ENCODE measurements at places on chromosomes 12 and 14.
A peak's percentile ranks its signal among the peaks of the same experiment; 100 is the strongest.

GRCh38 chr14:75649773-75650172 lies 10.9 kb downstream of the ERG28 start:
- no peak for DNase-seq

DNA sequence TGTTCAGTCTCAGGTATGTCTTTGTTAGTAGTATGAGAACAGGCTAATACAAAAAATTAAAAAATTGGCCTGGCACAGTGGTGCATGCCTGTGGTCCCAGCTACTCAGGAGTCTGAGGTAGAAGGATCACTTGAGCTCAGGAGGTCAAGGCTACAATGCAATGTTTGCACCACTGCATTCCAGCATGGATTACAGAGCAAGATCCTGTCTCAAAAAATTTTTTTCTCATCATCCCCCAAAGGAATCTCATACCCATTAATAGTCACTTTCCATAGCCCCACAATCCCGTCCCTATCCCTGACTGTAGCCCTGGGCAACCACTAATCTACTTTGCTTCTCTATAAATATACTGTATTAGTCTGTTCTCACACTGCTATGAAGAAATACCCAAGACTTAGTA lies 57.8 kb downstream of the TTC8 start:
- no peak for DNase-seq

GRCh38 chr12:23767834-23768233 lies 181.6 kb downstream of the SOX5 start:
- no peak for DNase-seq

DNA sequence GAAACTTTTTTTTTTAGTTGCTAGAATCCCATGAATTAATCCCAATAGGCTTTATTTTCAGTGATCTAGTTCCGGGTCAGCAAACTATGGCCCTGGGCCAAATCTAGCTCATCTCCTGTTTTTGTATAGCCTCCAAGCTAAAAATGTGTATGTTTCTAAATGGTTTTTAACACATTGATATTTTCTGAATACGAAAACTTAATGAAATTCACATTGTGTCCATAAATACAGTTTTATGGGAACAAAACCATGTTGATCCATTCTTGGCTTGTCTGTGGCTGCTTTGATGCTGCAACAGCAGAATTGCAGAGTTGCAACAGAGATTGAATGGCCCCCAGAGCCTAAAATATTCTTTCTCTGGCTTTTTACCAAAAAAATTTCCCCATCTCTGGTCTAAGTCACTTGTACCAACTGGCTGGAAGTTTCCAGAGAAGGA lies 47.5 kb downstream of the ZNF664 start:
- peak; percentile 74 for DNase-seq

DNA sequence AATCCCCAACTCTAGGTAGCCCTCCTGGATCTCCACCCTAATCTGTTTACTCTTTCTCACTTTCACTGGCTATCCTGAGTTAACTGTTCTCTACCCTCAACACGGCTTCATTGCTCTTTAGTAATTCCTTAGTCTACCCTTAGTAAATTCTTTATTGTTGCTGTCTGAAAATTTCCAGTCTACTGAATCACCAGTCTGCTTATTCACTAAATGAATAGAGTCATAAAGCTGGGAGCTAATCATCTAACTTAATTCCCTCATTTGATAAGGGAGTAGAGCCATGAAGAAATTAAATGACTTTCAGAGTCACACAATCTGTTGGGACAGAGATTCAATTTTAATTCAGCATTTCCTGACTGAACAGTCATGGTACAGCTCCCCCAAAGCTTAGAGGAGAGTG lies 36.5 kb downstream of the YEATS4 start:
- no peak for DNase-seq

DNA sequence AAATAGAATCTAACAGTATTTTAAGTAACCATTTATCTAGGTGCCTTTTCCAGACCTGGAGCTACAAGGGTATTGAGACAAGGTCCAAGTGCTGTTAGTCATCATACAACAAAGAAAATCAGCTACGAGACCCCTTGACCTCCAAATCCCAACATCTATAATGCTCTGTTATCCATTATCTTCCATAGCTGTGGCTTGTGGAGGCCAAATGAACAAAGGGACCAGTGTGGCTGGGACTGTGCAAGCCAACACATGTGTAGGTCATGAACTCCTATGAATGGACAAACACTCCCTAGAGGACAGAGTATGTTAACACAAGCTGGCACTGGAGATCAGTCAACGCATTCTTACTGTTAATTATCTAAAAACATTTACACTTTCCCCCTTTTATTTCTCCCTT lies 374.5 kb downstream of the EMP1 start:
- DNase-seq, result no peak

GRCh38 chr12:57477710-57478681 lies 1.7 kb downstream of the ARHGAP9 start:
- peak; percentile 59 for DNase-seq

GRCh38 chr14:77605392-77605972 lies 11.0 kb downstream of the SPTLC2 start:
- DNase-seq, result no peak

GRCh38 chr14:63510538-63510937 lies 32.6 kb downstream of the PPP2R5E start:
- DNase-seq, result no peak

- DNase-seq, result no peak
Observed at GRCh38 chr12:38956337-38956736, 50.9 kb upstream of the CPNE8 start.
